ENCODE measurements at places on chromosomes 12 and 14.

- DNase-seq, result no peak
Observed at GRCh38 chr12:82745063-82745674, 58.5 kb downstream of the TMTC2 start.

- DNase-seq, result no peak
Observed at GRCh38 chr12:124497658-124498057, 69.8 kb downstream of the NCOR2 start.

- DNase-seq, result no peak
Observed at GRCh38 chr12:38880288-38880687, 25.1 kb downstream of the CPNE8 start.

DNA sequence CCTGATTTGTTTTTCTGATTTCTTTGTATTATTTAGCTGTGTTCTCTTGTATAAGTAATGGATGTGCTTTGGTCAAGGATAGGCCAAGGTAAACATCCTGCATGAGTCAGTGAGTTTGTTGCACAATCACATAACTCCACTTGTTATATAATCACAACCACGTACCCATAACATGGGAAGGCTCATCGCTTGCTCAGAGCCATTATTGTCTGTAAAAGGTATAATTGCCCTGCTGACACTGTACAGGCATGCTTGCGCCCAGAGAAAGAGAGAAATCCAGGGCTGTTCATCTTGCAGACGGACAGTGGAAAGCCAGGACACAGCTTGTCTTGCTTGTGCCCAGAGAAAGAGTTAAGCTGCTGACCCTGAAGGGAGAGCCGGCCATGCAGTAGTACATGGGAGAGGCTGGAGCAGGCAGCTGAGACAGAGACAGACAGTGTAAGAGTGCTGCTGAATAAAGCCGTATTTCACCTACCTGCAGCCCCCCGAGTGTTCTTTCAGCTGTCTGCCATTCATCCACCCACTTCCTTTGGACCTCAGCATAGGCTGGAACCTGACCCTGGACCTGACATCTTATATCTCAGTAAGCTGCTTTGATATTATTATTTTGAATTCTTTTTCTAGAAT lies 174.7 kb upstream of the DAAM1 start:
- DNase-seq, result no peak

- peak; percentile 16 for DNase-seq
Observed at GRCh38 chr12:7460375-7461259, 16.7 kb upstream of the CD163L1 start.

DNA sequence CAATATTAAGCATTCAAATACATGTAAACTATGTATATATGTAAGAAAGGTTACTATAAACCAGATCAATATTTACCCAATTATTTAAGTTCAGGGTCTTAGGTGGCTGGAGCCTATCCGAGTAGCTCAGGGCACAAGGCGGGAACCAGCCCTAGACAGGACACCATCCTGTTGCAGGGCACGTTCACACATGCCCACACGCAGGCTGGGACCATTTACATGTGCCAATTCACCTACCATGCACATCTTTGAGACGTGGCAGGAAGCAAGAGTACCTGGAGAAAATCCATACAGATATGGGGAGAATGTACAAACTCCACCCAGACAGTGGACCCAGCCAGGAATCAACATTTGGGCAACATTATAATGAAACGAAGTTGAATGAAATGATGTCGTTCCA lies 263.0 kb upstream of the E2F7 start:
- DNase-seq, result no peak

- no peak for DNase-seq
Observed at GRCh38 chr12:127621366-127621765, 645.6 kb upstream of the TMEM132C start.

- DNase-seq, result no peak
Observed at GRCh38 chr12:32569259-32569658, 109.8 kb upstream of the DNM1L start.

GRCh38 chr12:12302976-12303375 lies 36.1 kb upstream of the LRP6 start:
- no peak for DNase-seq

- DNase-seq, result no peak
Observed at GRCh38 chr14:49769581-49770211, 1.7 kb downstream of the KLHDC2 start.

DNA sequence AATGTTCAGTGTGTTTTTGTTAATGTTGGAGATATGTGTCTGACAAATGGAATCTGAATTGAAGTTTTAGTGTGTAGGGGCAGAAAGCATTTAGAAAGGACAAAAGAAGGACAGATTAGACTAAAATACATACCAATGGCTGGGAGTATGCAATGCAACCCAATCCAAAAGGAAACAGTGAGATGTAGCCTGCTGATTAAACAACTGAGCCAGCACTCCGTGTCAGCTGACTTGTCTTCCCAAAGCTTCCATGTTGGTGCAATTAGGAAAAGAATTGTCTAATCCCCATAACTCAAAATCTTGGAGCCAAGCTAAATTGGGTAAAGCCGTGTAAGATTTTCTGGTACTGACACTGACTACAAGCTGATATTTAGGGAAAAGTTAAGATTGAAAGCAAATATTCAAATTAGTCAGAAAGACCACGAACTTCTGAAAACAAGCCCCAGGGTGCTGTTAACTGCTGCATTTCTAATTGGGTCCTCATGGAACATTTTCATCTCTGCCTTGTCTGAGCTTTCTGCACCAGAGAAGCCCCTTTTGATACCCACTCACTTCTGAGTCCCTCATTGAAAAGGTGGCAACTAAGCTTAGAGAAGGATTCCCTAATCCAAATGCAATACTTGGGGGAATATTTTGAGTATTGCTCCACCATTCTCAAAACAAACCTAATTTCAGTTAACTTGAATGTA lies 109.1 kb downstream of the DAD1 start:
- DNase-seq, result no peak

- DNase-seq, result no peak
Observed at GRCh38 chr14:33726685-33727084, 224.2 kb downstream of the EGLN3 start.

Data from stimulated activated CD8-positive, alpha-beta memory T cell treated with anti-CD3 and anti-CD28 coated beads, Interleukin-2, amount 100 ng/mL, for 1 hour (primary cell).